ENCODE measurements at places on chromosomes 3 and 15.
A peak's percentile ranks its signal among the peaks of the same experiment; 100 is the strongest.

GRCh38 chr3:49255112-49255511 is 21.9 kb downstream of the C3orf62 start:
- no peak for ATAC-seq

GRCh38 chr15:49844390-49844789 is 223.5 kb downstream of the DTWD1 start:
- no peak for ATAC-seq

DNA sequence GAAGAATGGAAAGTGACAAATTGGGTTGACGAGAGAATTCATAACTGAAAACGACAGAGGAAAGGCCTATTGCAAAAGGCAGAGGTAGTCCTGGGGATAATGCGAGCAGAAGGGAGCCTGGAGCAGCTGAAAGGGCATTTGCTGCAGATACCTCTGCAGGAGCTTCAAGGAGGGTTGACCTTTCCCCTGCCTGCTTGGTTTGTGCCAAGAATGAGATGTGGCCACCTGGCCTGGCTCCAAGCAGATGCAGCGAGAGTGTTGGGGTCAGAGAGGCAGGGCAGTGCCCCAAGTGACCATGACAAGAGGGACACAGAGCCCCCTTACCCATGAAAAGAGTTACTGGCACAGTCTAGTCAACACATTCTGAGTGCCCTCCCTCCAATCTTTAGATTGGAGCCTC is 43.5 kb downstream of the SLC41A3 start:
- ATAC-seq, result no peak

GRCh38 chr3:76181213-76181612 is 395.9 kb upstream of the ZNF717 start:
- no peak for ATAC-seq

- ATAC-seq, result no peak
Measured at GRCh38 chr15:29071882-29072273, 186.1 kb downstream of the APBA2 start.

GRCh38 chr3:176964661-176965060 is 232.6 kb downstream of the TBL1XR1 start:
- no peak for ATAC-seq

GRCh38 chr15:78034495-78035191 is 42.9 kb downstream of the TBC1D2B start:
- peak; percentile 92 for ATAC-seq

- ATAC-seq, result no peak
Measured at GRCh38 chr15:87707071-87707470, 549.5 kb downstream of the NTRK3 start.

GRCh38 chr3:136249091-136249490 is 1.0 kb upstream of the PCCB start:
- no peak for ATAC-seq

- ATAC-seq, result no peak
Measured at GRCh38 chr3:128416578-128417211, 50.0 kb downstream of the DNAJB8 start.

DNA sequence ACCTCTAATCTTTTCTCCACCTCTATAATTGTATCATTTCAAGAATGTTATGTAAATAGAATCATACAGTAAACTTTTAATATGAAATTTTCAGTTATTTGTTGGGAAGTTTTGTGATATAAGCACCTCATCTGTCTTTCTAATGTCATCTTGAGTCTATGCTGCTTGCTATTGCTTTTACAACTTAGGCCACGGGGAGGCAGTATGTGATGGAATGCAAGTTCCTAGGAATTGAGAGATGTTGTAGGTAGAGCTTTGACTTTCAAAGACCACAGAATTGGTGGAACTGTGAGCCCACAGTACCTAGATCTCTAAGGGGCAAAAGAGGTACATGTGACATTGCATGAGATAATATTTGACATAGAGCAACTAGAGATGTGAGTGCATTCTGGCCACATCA is 328.3 kb downstream of the MFSD1 start:
- no peak for ATAC-seq

DNA sequence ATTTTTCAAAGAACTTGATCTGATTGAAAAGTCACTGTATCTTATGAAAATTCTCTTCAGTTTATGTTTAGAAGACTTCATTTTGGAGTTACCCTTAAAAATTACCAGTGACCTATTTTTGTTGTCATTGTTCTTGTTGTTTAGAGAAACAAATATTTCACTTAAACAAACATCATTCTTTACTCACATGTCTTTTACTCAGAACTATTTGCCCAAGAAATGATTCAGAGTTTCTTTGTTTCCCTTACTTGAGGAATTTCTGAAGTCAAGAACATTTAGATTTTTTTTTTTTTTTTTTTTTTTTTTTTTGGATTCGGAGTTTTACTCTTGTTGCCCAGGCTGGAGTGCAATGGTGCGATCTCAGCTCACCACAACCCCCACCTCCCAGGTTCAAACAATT is 259.6 kb upstream of the UBE2E1 start:
- no peak for ATAC-seq

DNA sequence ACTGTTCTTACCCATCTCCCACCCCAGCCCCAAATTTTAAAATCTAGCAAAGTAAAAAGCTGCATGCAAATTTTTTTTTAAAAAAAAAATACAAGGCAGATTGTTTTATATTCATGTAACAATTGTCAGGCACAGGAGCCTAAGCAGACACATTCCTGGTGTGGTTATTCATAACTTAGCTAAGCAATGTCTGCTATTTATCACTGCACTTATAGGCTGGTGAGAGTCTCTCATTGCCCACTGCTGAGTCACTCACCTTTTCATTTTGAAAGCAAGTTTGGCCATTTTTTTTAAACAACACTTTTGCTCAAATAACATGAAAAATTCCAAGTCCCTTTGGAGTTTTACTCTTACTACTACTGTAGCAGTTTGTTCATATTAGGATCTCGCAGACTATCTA is 413.9 kb downstream of the RBMS3 start:
- ATAC-seq, result no peak

GRCh38 chr3:120983841-120984240 is 75.8 kb downstream of the STXBP5L start:
- no peak for ATAC-seq

DNA sequence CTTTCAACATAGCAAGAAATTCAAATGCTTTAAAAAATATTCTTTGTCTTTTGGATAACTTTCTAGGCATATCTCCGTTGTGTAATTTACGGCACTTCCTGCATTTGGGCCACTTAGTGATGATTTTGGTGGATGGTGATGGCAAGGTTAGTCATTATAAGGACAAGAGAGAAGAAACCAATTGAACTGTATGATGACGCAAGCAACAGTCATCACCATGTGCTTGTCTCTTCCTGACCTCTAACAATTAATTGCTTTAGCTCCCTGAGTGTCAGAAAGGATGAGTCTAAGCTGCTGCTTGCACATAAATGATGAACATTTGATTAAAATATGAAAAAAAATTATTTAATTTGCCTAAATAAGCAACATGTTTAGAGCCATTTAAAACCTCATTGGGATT is 11.3 kb upstream of the P2RY12 start:
- ATAC-seq, result no peak

DNA sequence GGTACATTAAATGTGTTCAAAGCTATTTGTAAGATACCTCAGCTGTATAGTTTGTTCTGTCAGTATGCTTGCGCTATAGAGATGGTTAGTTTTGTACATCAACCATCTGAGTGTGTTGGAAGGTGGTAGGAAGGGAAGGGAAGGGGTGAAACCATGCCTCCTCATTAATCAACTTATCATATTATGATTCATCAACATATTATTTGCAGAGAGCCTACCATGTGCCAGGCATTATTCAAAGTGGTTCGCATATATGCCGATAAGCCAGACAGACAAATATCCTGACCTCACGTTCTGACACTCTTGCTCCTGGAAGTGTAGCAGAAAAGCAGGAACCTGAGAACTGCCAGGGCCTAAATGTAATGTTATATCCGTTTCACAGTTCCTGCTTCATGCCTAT is 248.1 kb upstream of the NR2E3 start:
- ATAC-seq, result no peak

DNA sequence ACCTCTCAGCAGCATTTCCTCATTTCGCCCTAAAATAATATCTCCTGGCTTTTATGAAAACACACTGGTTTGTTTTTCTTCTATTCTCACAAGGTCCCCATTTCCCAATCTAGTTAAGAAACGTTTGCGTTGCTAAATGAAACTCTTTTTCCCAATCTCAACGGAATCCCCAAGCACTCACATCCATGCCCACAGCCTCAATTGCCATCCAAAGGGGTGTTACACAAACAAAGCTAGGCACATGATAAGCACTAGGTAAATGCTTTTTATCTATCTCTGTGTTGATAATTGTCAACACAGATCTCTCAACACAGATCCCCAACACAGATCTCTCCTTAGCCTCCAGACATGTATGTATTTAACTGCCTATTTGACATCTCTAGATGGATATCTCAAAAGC is 35.2 kb upstream of the TF start:
- ATAC-seq, result no peak

- ATAC-seq, result no peak
Measured at GRCh38 chr15:58438956-58439355, 7.2 kb downstream of the LIPC start.

DNA sequence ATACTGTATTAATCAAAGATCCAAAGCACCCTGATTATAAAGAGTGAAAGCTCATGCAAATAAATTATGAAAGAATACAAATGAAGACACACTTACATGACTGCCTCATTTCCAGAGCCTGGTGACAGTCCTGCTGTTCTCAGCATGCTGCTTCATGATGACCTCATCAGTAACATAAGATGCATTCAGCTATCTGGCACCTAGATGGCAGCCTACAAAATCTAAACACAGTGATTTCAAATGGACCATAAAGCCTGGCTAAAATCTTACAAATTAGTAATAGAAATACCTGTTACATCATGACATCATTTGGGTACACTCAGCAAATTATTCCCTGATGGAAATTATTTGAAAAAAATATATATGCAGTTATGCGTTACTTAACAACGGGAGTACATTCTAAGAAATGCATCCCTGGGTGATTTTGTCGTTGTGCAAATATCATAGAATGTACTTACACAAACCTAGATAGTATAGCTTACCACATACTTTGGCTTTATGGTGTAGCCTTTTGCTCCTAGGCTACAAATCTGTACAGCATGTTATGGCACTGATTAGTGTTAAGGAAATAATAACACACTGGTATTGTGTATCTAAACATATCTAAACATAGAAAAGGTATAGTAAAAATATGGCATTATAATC is 207.2 kb downstream of the EPHA3 start:
- ATAC-seq, result no peak

- ATAC-seq, result peak; percentile 21
Measured at GRCh38 chr3:111979434-111980038, 710 bp downstream of the ABHD10 start.

DNA sequence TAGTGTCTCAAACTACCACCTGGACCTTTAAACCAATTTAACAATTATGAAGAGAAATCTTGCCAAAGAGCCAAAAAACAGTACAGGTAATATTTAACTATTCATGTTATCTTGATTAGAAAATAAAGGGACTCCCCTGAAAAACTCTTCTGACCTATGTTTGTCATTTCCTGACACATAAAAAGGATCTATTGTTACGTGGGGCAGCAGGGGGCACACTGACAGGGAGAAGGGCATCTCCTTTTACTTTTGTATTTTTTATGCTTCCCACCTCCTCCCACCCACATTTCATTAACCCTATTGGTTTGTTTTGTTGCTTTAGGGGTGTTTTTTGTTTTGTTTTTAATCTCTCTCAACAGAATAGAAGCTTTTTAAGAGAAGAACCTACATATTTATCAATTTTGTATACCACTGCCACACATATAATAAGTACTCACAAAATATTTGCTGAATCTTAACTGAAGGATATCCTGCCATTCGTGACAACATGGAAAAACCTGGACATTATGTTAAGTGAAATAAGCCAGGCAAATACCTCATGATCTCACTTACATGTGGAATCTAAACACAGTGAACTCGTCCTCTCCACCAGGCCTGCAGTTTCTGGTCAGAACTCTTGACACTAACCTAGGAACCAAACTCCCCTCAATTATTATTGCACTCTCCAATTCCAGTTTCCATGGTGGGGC is 17.7 kb downstream of the STAG1 start:
- ATAC-seq, result no peak

DNA sequence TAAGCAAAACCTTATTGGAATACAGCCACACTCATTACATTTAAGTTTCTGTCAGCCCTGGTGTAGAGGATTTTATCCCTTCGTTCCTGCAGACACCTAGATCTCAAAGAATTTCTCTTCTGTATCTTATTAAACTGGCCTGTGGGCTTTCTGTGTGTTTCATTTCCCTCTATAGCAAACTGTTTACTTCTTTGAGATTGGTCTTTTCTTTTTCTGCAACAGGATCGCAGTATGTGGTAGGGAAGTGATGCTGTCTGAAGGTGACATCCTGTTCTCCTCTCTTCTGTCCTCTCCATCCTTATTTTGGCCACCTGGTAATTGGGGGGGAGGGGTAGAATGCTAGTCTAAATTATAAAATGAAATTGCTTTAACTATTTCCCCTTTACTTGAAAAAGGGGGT is 25.5 kb downstream of the ATP1B3 start:
- no peak for ATAC-seq

DNA sequence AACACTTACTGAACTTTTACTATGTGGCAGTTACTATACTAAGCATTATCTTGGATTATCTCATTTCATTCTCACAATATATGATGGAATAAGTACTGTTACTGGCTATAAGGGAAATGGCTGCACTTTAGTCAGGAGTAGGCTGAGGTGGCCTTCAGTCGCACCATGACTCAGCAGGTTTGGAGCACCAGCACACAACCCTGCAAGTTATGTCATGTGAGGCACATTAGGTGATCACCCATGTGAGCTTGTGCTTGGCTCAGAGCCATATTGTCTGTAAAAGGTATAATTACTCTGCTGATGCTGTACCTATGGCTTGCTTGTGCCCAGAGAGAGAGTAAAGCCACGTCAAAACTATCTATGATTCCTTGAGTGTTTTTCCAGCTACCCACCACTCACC is 54.1 kb upstream of the TIPARP start:
- ATAC-seq, result no peak

- no peak for ATAC-seq
Measured at GRCh38 chr3:129950318-129951046, 24.0 kb upstream of the TRH start.

DNA sequence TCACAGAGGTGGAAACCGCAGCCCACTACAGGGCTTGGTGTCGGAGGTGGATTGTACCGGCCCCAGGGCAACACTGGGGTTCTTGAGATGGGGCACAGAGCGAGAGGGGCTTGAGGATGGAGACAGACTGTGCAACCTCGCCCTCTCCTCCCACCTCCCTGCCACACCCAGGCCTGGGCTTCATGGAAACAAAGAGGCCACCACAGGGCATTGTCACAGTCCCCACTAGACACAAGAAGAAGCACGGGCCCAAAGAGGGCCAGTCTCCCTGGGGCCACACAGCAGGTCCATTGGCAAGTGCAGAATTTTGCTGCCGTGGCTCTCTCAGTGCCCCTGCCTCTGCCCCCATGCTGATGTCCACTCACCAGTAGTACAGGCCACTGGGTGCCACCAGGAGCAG is 4.1 kb upstream of the CALML4 start:
- ATAC-seq, result no peak

Data from activated CD4-positive, CD25-positive, alpha-beta regulatory T cell treated with anti-CD3 and anti-CD28 coated beads, Interleukin-2, amount 50 U/mL, for 24 hours (primary cell).